Kidney tubule cell (primary cell): ENCODE measurements at places on chromosomes 5 and 9.
A peak's percentile ranks its signal among the peaks of the same experiment; 100 is the strongest.

- DNase-seq = no peak
Measured at GRCh38 chr9:130487500-130487899, 42.7 kb downstream of the ASS1 start.

DNA sequence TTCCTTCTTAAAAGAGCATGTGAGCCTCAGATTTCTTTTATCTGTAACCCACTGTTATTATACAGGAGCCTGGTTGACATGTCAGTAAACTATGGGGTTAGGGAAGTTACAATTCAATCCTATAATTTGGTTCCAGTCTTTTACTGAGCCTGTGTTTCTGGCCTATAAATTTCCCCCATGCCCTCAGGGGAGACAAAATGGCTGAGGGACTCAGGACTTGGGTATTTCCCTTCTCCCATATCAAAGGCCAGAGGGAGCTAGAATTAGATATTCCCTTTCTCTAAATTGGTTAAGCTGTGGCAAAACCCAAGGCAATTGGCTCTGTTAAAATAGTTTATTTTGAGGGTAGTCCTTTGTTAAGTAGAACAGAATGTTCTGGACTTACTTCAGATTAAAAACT lies 823.2 kb downstream of the TLE1 start:
- no peak for DNase-seq

GRCh38 chr5:160921423-160922285 lies 69.6 kb upstream of the ATP10B start:
- no peak for DNase-seq

GRCh38 chr9:96524764-96525163 lies 74.8 kb downstream of the HABP4 start:
- no peak for DNase-seq

- DNase-seq = no peak
Measured at GRCh38 chr5:180080486-180081280, 9.1 kb upstream of the RNF130 start.

- DNase-seq = no peak
Measured at GRCh38 chr5:169881702-169882303, 98.5 kb downstream of the INSYN2B start.

DNA sequence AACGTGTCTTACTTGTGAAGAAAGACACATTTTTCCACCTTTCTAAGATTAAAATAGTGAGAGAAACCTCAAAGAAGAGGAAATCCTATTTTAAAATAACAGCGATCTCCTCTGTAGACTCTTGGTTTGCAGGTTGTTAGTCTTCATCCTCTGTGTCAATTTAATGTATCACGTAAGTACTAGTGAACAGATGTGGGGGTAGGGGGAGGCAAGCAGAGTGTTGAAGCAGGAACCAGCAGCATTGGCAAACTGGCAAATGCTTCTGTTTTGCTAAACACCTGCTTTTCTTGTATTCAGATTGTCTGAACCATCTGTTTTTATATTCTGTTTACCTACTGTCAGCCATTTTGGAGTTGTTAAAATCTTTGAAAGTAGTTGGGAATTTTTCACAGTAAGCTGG lies 159.3 kb upstream of the TLX3 start:
- no peak for DNase-seq

GRCh38 chr5:69522035-69522434 lies 29.4 kb downstream of the OCLN start:
- DNase-seq = no peak

GRCh38 chr9:137156567-137157375 lies 13.1 kb downstream of the LRRC26 start:
- DNase-seq = peak; percentile 22
